HEK293T (cell line): ENCODE measurements at places on chromosomes 1 and 21.

DNA sequence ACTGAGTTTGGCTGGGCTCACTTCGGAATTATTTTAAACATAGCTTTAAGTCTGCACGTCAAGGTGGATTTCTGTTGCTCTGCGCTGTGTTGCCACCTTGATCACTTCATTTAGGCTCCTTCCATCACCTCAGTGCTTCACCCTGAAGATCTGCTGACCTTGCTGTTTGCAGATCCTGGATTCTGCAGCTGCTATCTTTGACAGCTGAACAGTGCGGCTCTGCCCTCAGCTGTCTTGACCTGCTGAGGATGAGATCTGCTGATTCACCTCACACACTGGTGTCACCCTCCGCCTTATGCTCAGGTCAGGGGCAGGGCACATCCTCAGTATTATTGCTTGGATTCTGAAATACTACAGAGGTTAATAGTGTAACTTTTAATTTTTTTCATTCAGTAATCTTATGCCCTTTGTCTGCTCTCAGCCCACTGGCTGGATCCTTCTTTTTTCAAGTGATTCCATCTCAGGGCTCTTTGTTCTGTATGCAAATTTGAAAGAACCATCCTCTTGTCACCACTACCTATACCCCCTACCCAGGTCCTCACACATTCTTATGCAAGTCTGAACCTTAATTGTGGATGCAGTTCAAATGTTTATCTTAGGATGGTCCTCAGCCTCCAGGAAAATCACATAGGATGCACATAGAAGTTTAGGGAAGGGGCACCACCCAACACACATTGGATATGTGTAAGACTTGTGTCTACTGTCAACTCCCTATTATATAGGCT lies 364.0 kb downstream of the OLFM3 start:
- no peak for DNase-seq

- no peak for DNase-seq
These were observed 236.8 kb downstream of the SMYD3 start for GRCh38 chr1:246270236-246270635.

GRCh38 chr1:166221316-166221715 lies 54.5 kb upstream of the FAM78B start:
- no peak for DNase-seq

GRCh38 chr1:6108937-6109614 lies 63.4 kb downstream of the KCNAB2 start:
- peak; percentile 48 for DNase-seq

GRCh38 chr1:234681990-234682389 lies 72.0 kb upstream of the IRF2BP2 start:
- DNase-seq, result no peak

DNA sequence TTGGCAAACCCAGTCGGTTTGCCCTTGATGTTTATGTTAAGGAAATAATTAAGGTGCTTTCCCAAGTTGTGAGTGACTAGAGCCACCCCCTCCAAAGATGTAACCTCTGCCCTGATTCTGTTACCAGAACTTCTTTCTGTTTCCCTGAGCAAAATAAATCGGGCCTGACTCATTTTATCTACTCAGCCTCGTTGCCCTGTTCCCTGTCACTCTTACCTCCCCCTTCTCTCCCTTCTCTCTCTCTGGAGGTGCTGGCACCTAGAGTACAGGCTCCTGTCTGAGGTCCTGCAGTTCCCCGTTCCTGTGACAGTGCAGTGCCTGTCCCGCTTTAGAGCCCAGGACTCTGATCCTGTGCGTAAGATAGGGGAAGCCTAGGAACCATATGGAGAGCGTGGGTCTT lies 35.4 kb downstream of the CXADR start:
- no peak for DNase-seq

- DNase-seq, result peak; percentile 62
These were observed 495 bp downstream of the PI4KB start for GRCh38 chr1:151326619-151327222.

DNA sequence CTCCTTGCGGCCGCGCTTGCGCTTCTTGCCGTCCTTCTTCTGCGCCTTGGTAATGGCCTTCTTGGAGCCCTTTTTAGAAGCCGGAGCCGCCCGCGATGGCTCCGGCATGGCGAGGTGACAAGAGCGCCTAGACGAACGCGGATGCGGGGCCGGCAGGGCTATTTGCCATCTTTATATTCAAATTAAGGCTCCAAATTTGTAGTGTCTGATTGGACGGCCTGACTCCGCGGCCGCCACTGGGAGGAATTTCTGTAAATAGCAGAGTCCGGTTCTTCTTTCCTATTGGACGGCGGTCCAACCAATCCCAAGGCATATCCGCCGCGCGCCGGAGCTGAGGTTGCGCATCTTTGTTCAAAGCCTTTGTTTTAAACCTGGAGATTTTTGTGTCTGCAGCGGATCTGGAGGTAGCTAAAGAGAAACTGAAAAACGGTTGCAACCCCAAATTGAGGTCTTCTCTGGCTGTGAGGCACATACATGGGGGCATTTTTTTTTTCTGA lies 22.6 kb upstream of the RNF187 start:
- DNase-seq, result no peak

DNA sequence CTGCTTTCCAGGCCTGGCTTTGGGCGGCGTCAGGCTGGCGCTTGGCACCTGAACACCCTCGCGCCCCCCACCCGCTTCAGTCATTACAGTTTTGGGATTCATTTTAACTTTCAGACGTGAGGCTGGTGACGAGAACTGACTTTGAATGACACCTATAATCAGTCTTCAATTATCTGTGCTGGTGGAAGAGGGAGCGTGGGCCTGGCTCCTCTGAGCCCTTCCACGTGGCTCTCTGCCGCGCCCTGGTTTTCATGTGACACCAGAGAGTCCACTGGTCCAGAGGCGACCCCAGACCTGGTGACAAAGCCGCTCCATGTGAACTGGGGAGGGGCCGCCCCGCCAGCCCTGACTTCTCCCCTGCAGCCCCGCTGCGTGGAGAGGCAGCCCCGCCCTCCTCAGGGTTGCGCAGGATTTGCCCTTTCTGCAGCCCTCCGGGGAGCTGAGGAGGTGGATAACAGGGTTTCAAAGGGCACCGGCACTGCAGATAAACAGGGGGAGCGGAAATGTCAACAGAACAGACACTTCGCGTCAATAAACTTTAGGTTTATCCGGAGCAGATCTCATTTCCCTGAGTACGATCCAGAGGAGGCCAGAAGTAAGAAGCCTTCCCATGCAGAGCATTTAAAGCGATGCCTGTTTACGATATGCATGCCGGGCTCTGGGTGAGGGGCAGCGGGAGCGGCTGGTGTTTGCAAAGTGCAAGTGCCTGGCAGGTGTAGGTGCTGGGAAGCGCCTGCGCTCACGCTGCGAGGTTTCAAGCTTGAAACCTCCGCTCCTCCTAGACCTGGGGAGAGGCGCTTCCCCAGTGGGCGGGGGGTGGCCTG lies 56.4 kb downstream of the AJAP1 start:
- DNase-seq, result no peak

GRCh38 chr1:226763905-226764264 lies 24.8 kb upstream of the ITPKB start:
- DNase-seq, result peak; percentile 37

DNA sequence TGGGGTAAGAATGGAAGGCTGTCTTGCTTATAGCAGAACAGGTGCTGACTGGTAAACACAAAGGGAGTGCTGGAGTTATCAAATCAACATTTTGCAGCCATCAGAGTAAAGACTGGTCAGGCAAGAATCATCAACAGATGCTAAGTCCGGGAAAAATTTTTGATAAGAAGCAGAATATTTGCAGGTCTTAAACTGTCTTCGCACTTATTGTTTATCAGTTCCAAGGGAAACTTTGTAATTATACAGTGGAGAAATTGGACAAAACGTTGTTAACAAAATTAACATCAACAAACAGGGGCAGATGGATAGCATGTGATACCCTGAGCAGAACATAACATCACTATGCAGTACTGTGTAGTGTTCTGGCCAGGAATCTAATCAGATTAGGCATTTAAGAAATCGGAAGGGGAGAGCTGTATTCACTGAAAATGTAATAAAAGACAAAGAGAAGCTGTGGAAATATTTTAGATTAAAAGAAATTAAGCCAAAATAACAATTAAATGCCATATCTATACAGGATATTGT lies 127.1 kb downstream of the DAB1 start:
- DNase-seq, result no peak

DNA sequence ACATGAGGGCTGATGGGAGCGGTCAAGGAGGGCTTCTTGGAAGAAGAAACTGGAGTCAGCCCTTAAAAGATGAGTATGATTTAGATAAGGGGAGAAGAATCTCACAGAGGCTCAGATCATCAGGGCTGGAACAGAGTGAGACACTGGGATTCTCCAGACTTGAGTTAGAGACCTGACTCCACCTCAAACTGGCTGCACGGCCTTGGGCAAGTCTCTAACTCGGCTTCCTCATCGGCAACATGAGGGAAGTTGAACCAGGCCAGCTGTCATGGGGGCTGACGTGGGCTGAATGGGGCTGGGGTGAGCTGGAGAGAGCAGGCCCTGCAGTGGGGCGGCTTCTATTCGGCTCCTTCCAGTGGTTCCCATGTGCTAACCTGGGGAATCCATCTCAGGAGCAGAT lies 2.5 kb downstream of the C1QC start:
- DNase-seq, result no peak

DNA sequence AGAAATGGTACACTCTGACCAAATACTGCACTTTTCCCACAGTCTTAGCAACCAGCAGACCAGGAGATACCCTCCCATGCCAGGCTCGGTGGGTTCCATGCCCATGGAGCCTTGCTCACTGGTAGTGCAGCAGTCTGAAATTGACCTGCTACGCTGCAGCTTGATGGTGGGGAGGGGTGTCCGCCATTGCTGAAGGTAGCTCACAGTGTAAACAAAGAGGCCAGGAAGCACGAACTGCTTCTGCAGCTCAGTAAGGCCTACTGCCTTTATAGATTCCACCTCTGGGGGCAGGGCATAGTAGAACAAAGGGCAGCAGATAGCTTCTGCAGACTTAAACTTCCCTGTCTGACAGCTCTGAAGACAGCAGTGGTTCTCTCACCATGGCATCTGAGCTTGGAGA lies 12.3 kb upstream of the IFI44L start:
- DNase-seq, result no peak

DNA sequence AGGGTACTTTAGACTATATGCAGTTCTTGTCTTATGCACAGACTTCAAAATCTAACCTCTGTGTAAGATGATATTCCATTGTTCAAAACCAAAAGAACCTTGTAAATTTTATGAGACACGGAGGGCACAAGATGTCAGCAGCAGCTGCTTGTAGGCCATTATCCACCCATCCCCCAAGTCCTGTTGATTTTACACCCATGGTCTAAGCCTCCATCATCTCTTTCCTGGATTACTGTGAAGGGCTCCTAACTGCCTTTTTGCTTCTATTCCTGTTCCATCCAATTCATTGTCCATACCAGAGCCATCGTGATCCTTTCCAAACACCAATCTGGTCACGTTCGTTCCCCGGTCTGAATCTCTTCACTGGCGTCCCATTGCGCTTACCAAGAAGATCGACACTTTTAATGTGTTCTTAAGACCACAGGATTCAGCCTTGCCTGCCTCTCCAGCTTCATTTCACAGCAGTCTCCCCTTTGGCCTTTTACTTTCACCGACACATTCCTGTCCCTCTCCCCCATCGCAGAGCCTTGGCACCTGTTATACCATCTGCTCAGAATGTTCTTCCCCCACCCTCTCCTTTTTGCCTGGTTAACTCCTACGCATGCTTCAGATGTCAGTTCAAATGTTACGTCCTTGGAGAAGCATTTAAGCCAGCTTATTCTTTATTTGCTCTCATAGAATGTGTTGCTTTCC lies 107.3 kb upstream of the POU3F1 start:
- no peak for DNase-seq

DNA sequence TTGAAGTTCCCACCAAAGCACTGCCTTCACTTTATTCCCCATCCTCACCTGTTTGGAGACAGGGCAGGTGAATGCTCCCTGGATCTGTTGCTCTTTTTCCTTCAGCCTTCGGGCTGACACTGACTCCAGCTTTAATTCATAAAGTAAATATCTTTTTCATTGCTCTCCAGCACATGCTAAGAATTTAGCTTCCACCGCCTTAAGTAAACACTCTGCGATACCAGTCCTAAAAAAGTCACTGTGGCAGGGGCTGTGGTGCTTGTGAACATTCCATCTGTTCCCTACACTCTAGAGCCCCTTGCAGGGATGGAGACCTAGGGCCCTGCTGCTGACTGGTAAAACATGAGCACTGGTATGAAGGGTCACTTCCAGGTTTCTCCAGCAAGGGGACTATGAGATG lies 896 bp upstream of the PLA2G2A start:
- no peak for DNase-seq

GRCh38 chr1:87058343-87058649 lies 143.9 kb downstream of the HS2ST1 start:
- DNase-seq, result no peak
